ENCODE measurements at places on chromosomes 6 and 20.

- no peak for DNase-seq
Measured at GRCh38 chr20:44946271-44946852, 13.8 kb downstream of the TOMM34 start.

DNA sequence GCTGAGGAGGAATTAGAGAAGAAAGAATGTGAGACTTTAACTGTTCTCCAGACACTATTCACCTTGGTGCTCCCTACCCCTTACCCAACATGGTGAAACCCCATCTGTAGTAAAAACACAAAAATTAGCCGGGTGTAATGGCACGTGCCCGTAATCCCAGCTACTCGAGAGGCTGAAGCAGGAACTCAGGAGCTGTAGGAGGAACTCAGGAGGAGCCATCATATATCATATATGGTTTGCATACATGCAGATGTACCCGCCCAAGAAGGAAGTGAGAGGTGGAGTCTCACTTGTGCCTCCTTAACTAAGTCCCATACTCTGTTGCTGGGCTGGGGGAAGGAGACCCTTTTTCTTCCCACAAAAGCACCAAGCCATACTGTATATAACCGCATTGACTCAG, 35.5 kb upstream of the ME1 start:
- no peak for DNase-seq

DNA sequence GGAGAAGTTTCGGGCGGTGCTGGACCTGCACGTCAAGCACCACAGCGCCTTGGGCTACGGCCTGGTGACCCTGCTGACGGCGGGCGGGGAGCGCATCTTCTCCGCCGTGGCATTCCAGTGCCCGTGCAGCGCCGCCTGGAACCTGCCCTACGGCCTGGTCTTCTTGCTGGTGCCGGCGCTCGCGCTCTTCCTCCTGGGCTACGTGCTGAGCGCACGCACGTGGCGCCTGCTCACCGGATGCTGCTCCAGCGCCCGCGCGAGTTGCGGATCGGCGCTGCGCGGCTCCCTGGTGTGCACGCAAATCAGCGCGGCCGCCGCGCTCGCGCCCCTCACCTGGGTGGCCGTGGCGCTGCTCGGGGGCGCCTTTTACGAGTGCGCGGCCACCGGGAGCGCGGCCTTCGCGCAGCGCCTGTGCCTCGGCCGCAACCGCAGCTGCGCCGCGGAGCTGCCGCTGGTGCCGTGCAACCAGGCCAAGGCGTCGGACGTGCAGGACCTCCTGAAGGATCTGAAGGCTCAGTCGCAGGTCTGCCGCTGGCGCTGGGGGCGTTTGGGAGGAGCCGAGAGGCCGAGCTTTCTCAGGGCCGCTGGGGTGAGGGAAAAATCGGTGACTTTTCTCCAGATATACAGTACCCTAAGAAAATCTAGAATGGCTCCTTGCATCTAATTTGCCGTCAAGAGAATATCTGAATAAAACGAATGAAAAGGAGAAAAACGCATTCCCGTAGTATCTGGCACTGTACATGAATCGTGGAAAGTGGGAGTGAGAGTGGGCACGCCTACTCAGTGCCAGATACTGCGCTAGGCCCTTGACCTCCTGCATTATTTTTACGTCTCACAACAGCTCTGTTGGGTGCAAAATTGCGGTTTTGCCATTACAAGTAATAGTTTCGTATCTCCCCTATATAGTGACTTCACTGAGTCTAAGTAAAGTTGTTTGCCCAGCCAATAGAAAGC, 1.0 kb downstream of the CALHM6 start:
- DNase-seq = no peak

DNA sequence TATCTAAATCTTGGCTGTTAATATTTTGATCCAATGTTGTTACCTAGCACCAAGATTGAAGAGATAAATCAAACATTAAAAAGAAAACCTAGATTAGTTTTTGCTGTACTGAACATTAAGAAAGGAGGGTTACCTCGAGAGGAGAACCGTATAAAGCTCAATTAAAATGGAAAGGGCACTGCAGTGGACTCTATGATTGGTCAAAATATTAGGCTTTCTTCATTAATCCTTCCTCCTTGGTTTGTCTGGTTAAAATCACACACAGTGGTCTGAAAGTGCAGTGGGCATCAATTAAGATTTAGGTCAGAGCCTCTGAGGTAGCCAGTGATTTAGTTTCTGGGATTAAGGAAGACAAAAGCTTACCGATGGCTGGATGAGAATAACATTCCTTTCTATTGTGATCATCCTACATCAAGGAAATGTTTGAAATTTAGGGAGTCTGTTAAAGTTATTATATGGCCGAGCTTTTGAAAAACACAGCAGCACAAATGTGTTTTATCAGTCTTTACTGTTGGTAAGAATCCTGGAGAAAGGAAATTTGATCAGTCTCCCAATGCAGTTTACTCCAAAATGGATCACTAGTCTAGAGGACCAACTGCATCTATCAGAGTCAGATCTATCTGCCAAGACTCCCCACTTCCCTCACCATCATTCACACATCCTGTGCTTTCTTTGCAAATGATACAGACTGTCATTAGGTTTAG, 134.6 kb upstream of the NEDD9 start:
- no peak for DNase-seq

- no peak for DNase-seq
Measured at GRCh38 chr20:39216195-39216594, 254.1 kb downstream of the DHX35 start.

Measured in esophagus muscularis mucosa (tissue), 4 donors.